ENCODE measurements at places on chromosomes 1 and 21.

- no peak for DNase-seq
Observed at GRCh38 chr1:64517640-64518039, 47.7 kb downstream of the CACHD1 start.

DNA sequence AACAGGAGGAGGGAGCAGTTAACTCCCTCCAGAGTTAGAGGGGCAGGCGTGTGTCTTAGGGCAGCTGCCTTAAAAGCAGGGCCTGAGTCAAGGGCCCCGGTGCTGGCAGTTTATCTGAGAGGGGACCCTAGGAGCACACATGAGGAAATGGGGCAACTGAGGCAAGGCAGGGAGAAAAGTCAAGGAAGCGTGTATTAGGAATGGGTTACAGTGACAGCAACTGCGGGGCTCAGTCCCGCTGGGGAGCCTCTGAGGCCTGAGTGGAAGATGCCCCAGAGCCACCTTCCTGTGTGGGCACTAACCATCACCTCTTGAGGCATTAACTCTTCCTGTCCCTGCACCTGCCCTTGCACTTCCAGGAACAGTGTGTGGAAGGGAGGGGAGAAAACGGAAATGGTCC, 276.3 kb downstream of the MATN1 start:
- DNase-seq = no peak

- DNase-seq = no peak
Observed at GRCh38 chr1:48803474-48803873, 26.8 kb upstream of the BEND5 start.

- no peak for DNase-seq
Observed at GRCh38 chr1:74010206-74010605, 187.8 kb downstream of the LRRIQ3 start.

All from glutamatergic neuron (in vitro differentiated cells).